ENCODE measurements at places on chromosomes 11 and 22. TPM values are rescaled to one million over a fixed set of nuclear protein-coding genes. Genes with fewer than 3 reads are reported as not detected.

The TPBGL gene
- not detected for total RNA-seq

The CREB3L1 gene
- total RNA-seq = 44.3 TPM

The MRGPRE gene
- total RNA-seq = not detected

The GLYATL1 gene
- total RNA-seq = 0.79 TPM

The PLA2G6 gene
- 21.2 TPM for total RNA-seq

The APOA4 gene
- not detected for total RNA-seq

The ANO5 gene
- 15.4 TPM for total RNA-seq

The HBD gene
- total RNA-seq = not detected

The LGALS12 gene
- 0.48 TPM for total RNA-seq

The PELI3 gene
- 7.6 TPM for total RNA-seq

The MRGPRX4 gene
- not detected for total RNA-seq

The FAM180B gene
- total RNA-seq = 0.32 TPM

The OR5F1 gene
- total RNA-seq = not detected

The TOLLIP gene
- total RNA-seq = 13.6 TPM

The GRIA4 gene
- total RNA-seq = 3.1 TPM

The CHRNA10 gene
- total RNA-seq = 0.48 TPM

The RPS6KB2 gene
- total RNA-seq = 19.8 TPM

The FAR1 gene
- 151 TPM for total RNA-seq

The OR2D2 gene
- total RNA-seq = 0.53 TPM

The OR52I1 gene
- not detected for total RNA-seq

The B4GALNT4 gene
- total RNA-seq = 13.4 TPM

The RIN1 gene
- total RNA-seq = 2.9 TPM

The IGF2 gene
- 362 TPM for total RNA-seq

The TRPM5 gene
- 0.11 TPM for total RNA-seq

The GLB1L3 gene
- total RNA-seq = 0.11 TPM

The GDPD4 gene
- total RNA-seq = not detected

The NTM gene
- total RNA-seq = 27.8 TPM

The PDE2A gene
- 18.6 TPM for total RNA-seq

The KREMEN1 gene
- total RNA-seq = 10.1 TPM

The SERHL2 gene
- 4.0 TPM for total RNA-seq

The POU2AF2 gene
- total RNA-seq = not detected

The C11orf86 gene
- total RNA-seq = not detected

The HIPK3 gene
- 242 TPM for total RNA-seq

The OR5B12 gene
- 0.69 TPM for total RNA-seq

The PNPLA5 gene
- not detected for total RNA-seq

The MMP10 gene
- total RNA-seq = not detected

The DDIAS gene
- total RNA-seq = 7.8 TPM

The MISFA gene
- 2.6 TPM for total RNA-seq

The INCENP gene
- total RNA-seq = 11.1 TPM

The COPB1 gene
- 258 TPM for total RNA-seq

The ANGPTL5 gene
- not detected for total RNA-seq

The DGCR6 gene
- 4.4 TPM for total RNA-seq

The ARHGAP32 gene
- 40.0 TPM for total RNA-seq
